Stimulated activated CD8-positive, alpha-beta memory T cell treated with anti-CD3 and anti-CD28 coated beads, Interleukin-4, amount 100 ng/mL, for 4 hours (primary cell): ENCODE measurements at places on chromosomes 4 and X.

DNA sequence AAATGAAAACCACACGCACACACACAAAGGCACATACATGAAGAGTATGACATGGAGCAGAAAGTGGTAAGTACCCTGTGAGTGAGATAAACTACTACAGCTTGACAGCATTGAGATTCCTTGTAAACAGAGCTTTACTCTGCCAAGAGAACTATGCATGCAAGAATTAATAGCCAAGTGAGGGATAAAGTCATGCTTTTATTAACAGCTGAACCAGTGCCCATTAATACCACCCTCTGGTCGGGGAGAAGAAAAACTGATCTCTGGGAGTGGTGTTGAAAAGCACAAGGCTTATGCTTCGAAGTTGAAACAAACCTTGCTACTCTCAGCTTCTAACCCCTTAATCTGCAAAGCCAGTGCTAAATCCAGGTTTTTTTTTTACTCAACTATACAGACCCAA, 95.9 kb upstream of the C1QTNF7 start:
- no peak for DNase-seq

DNA sequence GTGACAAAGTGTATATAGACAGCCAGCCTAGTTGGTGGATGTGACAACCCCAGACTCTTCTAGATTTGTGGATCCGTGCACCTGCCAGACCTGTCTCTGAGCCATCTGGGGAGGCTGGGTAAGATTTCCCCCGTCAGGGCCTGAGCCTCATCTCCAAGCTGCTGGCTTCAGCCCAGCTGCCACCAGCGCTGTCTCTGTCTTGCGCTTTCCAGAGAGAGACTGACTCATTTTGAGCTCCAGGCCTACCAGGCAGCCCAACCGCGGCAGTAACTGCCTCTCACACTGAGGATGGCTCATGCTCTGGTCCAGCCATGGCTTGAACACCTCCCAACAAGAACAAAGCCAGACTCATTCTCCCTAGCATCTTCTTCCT, 26.4 kb downstream of the NOP14 start:
- no peak for DNase-seq

GRCh38 chrX:154738011-154738738, 12.7 kb downstream of the GAB3 start:
- DNase-seq = no peak

GRCh38 chr4:174324236-174324635, 40.5 kb downstream of the CEP44 start:
- DNase-seq = no peak

DNA sequence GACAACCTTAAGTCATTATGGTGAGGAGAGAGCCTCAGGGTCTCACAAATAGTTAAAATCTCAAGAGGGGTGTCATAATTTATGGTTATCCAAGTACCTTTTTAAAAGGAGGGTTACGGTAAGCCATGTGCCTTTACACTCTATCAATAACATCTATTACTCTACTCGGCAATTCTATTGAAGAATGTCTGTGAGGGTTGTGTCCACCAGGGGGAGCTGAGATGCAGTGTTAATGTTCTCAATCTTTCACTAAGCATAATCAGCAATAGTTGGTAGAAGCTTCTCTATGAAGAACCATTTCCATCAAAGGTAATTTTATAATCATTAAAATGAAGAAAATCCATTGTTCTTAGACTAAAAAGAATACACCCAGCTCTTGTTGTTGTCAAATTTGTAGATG, 457.4 kb downstream of the CENPC start:
- no peak for DNase-seq

DNA sequence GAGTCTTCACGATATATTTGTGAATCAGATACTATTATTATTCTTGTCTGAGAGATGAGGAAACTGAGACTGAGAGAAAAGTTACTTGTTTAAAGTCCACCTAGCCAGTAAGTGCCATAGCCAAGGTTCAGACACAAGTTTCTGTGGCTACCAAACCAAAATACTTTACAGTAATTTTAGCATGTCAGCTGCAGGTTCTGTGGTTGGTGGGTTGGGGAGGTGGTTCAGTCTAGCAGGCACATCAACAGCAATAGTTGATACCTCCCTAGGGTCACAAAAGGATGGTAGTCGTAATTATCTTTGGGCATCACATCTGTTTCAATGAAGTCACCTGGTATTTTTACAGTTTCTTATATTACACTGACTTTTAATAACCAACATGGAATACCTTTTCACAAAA, 35.6 kb upstream of the EDA2R start:
- DNase-seq = no peak

DNA sequence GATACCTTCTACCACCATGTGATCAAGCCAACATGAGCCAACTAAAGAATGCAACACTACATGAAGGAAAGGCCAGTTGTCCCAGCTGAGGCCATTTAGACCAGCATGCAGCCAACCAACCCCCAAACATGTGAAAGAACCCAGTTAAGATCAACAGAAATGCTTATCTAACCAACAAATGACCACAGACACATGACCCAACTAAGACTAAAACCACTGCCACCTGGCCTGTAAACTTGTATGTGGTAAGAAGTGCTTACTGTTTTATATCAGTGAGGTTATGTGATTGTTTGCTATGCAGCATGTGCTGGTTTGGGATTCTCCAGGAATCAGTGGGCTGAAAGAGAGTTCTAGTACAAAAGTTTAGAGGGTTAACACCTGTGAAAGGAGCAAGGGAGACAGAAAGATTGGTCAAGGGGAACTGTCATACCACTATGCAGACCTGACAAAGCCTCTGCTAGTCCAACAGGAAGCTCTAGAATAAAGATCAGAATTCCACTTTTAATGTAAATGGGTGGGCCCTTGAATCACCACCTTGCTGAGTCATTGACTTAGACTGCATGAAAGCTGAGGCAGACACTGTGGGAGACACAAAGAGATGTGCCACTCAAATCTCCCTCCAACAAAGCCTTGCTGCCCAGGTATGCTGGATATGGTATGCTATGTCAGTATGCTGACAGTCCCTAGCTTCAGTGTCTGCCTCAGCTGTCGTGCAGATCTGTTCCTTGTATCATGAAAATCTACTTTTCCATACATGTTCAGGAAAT, 6.1 kb upstream of the SH3D19 start:
- DNase-seq = no peak
